ENCODE measurements at places on chromosomes 7 and 10.

DNA sequence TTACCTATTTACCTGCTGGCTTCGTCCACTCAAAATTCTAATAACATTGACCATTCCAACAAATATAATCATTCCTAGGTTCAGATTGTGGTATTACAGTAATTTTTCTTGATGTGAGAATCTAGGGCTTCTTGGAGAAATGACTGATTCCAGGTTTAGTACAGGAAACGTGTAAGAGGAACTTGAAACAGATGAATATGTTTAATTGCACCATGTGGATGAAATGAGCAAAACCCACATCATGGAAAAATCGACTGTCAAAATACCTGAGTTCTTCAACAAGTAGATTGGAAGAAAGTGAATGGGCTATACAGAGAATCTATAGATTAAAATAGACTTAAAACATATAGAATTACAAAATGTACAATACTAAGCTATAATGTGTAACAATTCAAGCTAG, 24.9 kb upstream of the OR9A4 start:
- no peak for ATAC-seq

- no peak for ATAC-seq
Measured at GRCh38 chr7:117014673-117015133, 61.4 kb downstream of the ST7 start.

DNA sequence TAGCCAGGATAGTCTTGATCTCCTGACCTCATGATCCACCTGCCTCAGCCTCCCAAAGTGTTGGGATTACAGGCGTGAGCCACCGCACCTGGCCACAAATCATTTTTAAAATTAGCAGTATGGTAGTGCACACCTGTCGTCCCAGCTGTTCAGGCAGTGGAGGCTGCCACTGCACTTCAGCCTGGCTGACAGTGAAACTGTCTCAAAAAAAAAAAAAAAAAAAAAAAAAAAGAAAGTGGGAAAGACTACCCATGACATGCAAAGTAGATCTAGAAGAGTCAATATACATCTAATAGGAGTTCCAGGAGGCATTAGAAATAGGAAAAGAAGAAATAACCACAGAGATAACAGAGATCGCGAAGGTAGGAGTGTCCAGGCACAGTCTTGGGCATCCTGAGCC, 3.2 kb downstream of the CSGALNACT2 start:
- ATAC-seq: no peak

DNA sequence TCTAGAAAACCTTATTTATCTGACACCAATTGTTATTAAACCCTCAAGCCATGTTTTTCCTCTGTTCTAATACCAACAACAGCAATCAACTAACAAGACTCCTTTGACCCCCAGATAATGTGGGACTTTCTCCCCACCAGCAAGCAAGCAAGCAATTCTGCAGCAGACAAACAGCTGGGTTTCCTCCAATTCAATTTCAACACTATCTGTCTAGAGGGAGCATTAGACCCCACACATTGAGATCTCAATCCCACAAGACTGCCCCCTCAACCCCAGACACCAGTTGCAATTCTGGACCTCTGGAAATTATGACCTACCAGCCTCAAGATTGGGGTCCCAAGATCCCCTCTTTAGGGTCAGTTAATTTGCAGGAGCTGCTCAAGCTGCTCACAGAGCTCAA, 89.4 kb upstream of the TMEM26 start:
- ATAC-seq: no peak

- ATAC-seq: no peak
Measured at GRCh38 chr10:33095867-33096815, 138.1 kb upstream of the ITGB1 start.

GRCh38 chr10:123402656-123403055, 248.5 kb downstream of the BUB3 start:
- ATAC-seq: no peak

- ATAC-seq: peak; percentile 33
Measured at GRCh38 chr7:12637819-12638592, 49.4 kb upstream of the ARL4A start.

DNA sequence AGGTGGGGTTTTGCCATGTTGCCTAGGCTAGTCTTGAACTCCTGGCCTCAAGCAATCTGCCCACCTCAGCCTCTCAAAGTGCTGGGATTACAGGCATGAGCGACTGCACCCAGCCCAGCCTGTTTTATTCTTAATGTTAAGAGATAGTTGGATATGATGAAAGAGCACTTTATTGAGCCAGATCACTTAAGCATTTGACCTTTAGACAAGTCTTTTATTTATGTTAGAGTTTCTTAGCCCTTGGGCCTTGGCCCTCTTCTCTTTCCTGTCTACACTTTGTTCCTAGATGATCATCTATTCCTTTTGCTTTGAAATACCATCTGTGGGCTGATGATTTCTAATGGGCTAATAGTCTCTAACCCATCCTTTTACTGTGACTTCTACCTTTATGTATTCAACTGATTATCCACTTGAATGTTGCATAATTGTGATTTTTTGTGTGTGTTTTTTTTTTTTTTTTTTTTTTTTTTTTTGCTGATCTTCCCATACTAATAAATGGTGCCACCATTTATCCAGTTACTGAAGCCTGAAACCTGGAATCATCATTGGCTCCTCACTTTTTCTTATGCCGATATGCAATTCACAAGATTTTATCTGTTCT, 34.8 kb downstream of the BTRC start:
- no peak for ATAC-seq

DNA sequence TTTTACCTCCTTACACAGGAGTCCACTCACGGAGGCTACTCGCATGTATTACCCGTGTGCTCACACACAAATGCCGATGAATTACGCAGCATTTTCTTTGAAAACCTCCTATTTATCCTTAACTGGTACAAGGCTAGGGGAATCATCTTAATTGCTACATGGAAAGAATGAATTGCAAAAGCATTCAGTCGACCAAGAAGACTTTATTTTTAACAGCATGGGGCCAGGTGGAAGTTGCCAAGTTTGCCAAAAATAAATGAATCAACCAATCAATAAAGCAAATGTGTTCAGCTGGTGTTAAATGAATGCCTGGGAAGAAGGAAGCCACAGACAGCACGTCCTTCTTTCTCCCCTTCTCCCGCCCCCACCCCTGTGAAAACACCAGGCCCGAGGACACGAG, 55.8 kb downstream of the CTBP2 start:
- ATAC-seq: no peak

- ATAC-seq: no peak
Measured at GRCh38 chr10:113681533-113682470, 2.1 kb downstream of the CASP7 start.

- no peak for ATAC-seq
Measured at GRCh38 chr7:55432939-55433784, 68.0 kb downstream of the LANCL2 start.

DNA sequence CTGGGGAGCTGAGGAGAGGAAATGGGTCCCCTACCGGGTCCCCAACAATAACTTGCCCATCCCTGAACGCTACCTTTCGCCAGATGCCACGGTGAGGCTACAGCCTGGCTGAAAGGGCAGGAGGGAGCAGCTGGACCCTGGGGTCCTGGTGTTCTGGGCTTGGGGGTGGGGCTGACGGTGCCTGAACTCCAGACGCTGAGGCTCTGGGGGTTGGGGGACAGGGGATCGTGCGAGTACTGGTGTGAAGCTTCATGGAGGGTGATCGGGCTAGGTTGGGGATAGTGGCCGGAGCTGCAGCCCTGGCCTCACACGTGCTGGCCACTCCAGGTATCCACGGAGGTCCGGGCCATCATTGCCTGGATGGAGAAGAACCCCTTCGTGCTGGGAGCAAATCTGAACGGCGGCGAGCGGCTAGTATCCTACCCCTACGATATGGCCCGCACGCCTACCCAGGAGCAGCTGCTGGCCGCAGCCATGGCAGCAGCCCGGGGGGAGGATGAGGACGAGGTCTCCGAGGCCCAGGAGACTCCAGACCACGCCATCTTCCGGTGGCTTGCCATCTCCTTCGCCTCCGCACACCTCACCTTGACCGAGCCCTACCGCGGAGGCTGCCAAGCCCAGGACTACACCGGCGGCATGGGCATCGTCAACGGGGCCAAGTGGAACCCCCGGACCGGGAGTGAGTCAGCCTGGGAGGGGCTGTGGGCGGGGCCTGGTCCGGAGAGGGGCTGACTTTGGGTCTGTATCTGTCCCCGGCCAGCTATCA, 8.3 kb downstream of the AEBP1 start:
- ATAC-seq: no peak

- no peak for ATAC-seq
Measured at GRCh38 chr7:140591180-140591902, 49.3 kb downstream of the DENND2A start.

- ATAC-seq: no peak
Measured at GRCh38 chr10:4254101-4254994, 469.3 kb upstream of the KLF6 start.

DNA sequence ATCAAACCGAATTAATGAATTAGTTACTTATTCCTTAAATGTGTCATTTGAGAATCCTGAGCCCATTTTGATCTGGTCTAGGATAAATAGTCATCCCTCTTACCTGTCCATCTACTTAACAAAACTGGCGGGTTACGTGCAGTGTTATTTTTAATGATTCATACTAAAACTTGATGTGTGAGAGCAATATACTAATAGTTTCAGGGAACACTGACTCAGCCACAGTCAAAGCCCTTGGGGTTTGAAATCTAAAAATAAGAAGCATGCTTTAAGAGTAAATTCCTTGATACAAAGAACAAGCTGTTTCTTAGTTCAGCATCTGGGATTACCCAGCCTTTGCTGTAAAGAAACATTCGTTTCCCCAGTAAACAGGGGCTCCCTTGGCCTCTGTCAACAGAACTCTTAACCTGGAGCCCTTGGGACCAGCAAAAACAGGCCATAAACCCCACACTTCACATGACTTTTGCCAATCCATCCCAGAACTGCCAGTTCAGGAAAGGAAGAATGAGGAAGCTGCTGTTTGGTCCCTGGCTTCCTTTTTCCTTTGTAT, 370.6 kb upstream of the IGFBP3 start:
- ATAC-seq: peak; percentile 33

GRCh38 chr7:118029826-118030422, 154.0 kb upstream of the LSM8 start:
- no peak for ATAC-seq

DNA sequence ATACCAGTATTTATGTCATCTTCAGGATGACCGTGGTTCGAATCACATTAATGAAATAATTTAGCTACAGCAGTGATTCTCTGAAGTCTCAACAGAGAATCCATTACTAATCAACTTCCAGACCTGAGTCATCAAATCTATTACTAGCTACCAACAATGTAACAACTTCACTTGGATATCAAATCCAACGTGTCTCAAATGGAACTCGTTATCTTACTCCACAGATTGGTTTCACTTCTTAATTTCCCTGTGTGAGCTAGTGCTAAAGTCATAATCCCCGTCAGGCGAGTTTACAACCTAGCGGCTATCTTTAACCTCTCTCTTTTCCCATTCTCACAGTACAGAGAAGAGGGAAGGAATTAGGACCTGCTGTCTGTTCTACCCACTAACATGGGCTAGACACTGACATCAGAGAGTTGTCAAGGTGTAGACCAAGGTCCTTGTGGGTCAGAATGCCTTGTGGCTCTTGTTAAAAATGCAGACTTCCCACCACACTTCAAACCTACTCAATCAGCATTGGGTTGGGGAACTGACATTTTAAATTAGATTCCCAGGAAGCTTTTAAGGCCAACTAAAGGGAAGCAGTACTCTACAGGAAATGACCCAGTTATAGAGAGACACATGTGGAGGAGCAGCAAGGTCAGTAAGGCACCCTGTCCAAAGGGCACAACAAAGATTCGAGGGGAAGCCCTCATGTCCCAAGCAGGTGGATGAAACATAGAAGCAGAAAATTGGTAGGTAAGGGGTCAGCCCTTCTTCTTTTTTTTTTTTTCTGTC, 57.3 kb upstream of the GSAP start:
- no peak for ATAC-seq

DNA sequence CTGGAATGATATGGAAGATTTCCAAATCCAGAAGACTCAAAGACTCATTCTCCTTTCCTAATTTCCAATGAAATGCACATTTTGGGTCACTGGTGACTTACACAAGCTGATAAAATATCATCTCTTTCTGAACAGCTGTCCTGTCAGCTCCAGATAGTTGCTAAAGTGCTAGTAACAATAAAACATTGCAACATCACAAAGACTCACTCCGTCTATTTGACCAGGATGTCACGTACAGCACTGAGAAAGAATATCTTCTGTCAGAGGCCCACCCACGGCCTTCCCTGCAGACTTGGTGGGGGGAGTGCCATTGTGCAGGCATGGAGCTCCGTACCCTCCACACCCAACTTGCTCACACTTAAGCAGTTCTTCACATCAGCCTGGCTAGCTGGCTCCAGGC, 78.9 kb upstream of the EGR2 start:
- ATAC-seq: no peak

GRCh38 chr7:149278396-149278795, 16.4 kb downstream of the ZNF783 start:
- ATAC-seq: no peak

GRCh38 chr10:12782537-12782936, 219.0 kb downstream of the CCDC3 start:
- no peak for ATAC-seq

- ATAC-seq: no peak
Measured at GRCh38 chr7:55336540-55336939, 28.6 kb upstream of the LANCL2 start.

- ATAC-seq: no peak
Measured at GRCh38 chr7:135774284-135774683, 25.7 kb upstream of the FAM180A start.

GRCh38 chr7:117248829-117249228, 74.0 kb downstream of the WNT2 start:
- ATAC-seq: no peak

GRCh38 chr10:5159126-5159525, 25.8 kb downstream of the AKR1C8 start:
- no peak for ATAC-seq

- ATAC-seq: no peak
Measured at GRCh38 chr10:69489506-69490090, 38.3 kb downstream of the TSPAN15 start.

- no peak for ATAC-seq
Measured at GRCh38 chr10:75718991-75719390, 287.6 kb downstream of the LRMDA start.

GRCh38 chr7:139601176-139601575, 77.7 kb downstream of the CLEC2L start:
- no peak for ATAC-seq

DNA sequence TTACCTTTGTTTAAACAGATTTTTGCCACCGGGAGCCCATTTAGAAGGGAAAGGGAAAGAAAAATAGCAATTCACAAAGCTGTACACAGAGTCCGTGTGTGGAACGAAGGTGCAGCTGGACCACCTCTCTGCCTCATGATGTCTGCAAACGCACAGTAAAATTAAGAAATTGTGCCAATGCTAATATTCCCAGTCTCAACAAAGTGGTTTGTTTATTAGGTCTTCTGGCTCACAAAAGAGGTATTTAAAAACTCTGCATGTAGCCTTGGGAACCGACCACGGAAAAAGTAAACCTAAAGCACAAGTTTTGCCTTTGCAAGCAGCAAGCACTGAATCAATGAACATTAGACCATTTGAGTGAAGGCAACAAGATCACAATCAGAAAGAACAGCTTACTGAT, 57.7 kb downstream of the CREB3L2 start:
- no peak for ATAC-seq

GRCh38 chr7:457814-458510, 61.7 kb downstream of the PDGFA start:
- no peak for ATAC-seq

Measured in gastroesophageal sphincter (tissue), 4 donors.